Fibroblast of skin of right quadriceps (primary cell): ENCODE measurements at places on chromosomes 6 and 20.

DNA sequence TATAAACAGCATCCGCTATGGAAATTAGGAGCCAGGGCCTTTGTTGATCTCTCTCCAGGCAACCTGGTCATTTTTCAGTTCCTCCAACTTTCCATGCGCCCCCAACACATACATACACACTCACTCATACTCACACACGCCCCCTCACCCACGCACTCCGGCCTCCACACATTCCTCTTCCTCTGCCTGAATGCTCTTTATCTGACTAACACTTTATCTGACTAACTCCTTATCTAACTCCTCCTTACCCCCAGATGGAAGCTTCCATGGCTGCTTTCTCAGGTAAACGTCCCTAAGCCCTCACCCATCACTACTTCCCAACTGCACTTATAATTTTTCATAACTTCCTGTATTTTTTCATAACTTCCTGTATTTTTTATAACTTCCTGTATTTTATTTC lies 17.4 kb downstream of the CASS4 start:
- DNase-seq = peak; percentile 79

DNA sequence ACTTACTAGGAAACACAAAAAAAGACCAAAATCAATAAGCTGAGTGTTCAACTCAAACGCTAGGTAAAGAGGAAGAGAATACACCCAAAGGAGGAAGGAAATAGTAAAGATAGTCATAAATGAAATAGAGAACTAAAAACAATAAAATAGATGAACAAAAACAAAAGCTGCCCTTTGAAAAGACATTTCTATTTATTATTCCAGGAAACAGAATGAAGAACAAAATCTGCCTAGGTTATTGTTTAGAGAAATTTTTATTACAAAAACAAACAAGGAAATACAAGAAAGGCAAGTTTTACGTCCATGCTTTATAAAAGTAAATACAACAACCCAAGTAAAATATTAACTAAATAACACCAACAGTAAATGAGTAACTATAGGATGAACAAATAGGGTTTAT lies 20.1 kb downstream of the HLA-DMB start:
- DNase-seq = no peak

- DNase-seq = peak; percentile 65
These were observed 4.2 kb upstream of the TBX18 start for GRCh38 chr6:84768442-84769174.

GRCh38 chr6:73028124-73028766 lies 197.1 kb downstream of the KHDC1L start:
- no peak for DNase-seq

- peak; percentile 8 for DNase-seq
These were observed 43.3 kb upstream of the PHACTR2 start for GRCh38 chr6:143634486-143634885.

DNA sequence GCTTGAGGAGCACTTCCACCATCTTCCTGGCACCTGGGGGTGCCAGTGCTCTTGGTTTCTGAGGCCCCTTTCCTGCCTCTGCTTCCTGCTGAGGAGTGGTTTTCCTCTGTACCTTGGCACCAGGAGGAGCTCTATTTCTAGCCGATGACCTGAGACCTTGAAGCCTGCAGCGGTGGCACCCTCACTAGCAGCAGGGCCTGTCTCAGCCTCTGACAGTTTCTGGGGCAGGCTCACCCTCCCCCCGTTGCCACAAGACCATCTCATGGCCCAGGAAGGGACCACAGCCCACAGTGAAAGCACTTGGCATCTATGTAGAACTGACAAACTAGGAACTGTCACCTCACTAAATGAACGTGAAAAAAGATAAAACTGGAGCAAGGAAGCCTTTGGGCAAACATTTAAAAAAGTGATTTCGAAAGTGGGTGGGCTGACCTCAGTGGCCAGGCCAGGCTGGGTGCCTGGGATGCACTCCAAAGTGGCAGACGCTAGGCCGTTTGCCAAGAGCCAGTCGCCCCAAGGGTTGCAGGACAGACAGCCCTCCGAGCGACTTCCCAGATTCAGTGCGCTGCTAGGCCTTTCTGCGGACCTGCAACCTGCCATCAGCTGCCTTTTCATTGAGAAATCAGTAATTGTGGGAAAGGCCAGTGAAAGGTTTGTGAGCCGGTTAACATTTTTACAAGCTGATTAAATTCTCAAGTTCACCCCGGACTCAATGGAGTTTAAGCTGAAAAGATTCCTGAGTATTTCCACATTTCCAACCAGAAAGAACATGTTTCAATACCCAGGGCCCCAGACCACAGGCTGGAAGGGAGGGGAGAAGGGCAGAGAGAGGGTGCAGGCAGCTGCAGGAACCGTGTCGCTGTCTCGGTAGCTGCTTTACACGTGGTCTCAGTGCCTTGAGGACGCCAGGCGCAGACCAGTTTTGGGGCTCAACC lies 303.7 kb downstream of the ESR1 start:
- peak; percentile 28 for DNase-seq

DNA sequence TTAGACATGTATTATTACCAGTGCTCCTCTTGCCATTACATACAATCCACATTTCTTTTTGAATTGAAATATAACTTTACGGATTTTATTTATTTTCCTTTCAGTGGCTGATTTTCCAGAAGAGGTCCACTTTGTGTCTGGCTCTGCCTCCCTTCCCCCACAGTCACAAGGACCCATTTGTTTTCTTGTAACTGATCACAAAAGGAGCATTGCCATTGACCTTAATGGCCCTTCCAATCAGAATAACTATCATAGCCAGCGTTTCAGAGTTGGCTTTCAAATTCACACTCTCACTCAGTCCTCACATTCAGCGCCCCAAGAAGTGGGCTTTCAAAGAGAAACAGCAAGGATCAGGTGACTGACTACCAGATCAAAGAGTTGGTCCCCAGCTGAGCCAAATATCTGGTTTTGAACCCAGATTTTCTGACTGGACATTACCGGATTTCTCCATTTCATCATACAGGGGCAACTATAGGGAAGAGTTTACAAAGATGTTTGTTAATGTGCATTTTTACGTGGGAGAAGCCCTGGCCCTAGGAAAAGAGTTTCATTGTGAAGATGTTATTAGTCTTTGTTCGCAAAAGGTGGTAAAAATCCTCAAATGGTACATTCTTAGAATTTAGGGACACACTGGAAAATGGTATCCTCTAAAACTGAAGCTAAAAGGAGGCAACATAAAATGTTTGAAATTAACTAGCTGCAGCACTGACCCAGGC lies 2.0 kb upstream of the SLC22A23 start:
- DNase-seq = no peak
